Stimulated activated CD4-positive, alpha-beta T cell treated with anti-CD3 and anti-CD28 coated beads, Interleukin-1b, Interleukin-23, amount 100 ng/mL, for 4 hours (primary cell): ENCODE measurements at places on chromosomes 7 and 10.

GRCh38 chr7:64101943-64102655, 56.9 kb downstream of the ZNF727 start:
- no peak for DNase-seq

GRCh38 chr7:27156916-27157701, 634 bp upstream of the HOXA7 start:
- DNase-seq, result no peak

DNA sequence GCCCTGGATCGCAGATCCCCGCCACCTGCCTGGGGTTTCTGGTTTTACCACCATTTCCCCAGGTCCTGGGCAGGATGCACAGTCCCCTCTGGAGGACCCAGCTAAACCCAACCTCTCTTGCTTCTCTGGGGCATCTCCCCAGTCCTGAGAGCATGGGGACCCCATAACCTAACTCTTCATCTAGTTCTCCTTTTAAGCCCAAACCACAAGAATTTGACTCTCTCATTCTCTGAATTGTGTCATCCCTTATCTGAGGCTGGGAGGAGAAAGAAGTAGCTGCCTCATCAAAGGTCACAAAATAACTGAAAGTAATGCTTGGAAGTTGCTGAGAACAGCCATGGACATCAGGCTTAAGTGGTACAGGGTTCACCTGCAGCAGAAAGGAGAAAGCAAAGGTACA, 159.9 kb downstream of the FGFR2 start:
- DNase-seq, result no peak

DNA sequence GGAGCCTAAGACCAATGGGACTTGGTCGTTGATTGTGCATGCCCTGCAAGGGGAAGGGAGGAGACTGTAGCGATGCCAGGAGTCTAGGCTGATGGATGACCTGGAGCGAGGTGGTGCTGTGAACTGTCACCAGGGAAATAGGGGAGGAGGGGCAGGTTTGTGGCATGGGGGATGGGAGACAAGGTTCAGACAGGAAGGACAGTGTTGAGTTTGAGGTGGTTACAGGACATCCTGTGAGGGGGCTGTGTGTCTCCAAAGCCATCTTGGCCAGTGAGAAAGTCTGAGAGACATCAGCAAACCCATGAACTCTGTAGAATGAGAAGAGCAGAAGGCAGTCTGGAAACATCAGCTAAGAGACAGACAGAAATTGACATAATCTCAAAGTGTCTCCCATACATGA, 38.5 kb upstream of the KDM7A start:
- DNase-seq, result no peak

DNA sequence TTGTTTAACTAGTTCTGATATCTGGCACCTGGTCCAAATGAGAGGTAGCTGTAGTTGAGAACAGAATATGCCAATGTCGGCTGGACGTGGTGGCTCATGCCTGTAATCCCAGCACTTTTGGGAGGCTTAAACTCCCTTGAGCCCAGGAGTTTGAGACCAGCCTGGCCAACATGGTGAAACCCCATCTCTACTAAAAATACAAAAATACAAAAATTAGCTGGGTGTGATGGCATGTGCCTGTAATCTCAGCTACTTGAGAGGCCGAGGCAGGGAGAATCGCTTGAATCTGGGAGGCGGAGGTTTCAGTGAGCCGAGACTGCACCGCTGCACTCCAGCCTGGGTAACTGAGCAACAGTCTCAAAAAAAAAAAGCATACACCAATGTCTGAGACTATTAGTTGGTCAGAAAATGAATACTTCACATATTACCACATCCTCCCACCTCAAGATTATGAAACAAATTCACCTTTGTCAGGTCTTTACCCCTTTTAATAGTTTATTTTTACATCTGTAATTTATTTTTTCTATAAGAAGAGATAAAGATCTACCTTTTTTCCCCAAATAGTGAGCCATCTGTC, 38.8 kb downstream of the EPC1 start:
- no peak for DNase-seq

GRCh38 chr10:25169740-25170139, 5.1 kb upstream of the GPR158 start:
- DNase-seq, result no peak

DNA sequence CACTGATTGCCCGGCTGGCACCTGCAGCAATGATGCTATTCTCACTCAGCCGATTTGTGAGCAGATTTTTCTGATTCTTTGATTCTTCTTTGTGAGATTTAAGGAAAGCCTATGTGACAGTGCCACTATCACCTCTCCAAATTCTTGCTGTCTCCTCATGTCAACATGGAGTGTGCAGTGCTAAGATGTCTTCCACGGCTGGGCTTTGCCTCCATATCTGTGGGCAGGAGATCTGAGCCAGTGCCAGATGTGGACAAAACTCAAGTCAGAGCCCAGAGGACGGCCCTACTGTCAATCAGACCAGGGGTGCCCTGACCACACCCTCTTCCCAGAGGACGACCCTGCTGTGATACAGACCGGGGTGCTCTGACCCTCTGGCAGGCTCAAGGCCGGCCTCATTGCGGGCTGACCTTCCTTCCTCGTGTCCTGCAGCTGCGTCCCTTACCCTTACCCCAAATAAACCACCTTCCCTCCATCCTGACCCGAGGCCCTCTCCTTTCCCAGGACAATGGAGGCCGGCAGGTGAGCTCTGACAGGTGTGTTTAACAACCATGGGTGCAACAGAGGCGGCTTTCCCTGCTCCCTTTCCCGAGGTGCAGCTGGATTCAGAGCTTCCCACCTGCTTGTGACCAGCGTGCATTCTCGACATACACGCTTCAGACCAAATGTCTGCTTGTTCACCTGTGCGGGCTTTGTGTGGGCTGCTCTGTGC, 221.4 kb downstream of the ADARB2 start:
- no peak for DNase-seq

DNA sequence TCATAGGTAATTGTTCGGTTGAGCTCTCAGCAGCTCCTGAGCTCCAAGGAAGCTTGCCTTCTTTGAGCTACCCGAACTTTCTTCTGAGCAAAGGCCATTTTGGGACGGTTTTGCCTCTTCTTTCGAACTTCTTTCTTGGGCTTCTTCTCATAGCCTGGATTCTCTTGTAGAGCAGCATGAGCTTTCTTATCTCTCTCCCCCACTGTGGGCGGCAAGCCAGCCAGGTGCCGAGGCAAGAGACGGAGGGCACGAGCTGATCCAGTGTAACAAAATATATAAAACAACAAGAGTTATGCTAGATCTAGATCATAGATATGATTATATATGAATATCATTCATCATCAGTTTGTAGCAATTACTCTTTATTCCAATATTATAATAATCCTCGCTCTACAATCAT, 16.5 kb upstream of the KNDC1 start:
- DNase-seq, result no peak

DNA sequence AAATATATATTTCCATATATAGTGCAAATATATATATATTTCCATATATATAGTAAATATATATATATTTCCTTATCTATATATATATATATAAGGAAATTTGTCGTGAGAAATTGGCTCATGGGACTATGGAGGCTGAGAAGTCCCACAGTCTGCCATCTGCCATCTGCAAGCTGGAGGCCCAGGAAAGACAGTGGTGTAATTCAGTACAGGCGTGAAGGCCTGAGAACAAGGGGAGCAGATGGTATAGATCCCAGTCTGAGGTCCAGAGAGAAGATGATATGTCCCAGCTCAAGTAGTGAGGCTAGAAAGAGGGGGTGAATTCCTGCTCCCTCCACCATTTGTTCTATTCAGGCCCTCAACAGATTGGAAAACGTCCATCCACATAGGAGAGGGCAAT, 78.9 kb downstream of the MTPN start:
- no peak for DNase-seq

GRCh38 chr10:97434055-97434454, 8.1 kb downstream of the PGAM1 start:
- DNase-seq, result no peak

GRCh38 chr10:104842704-104843103, 201.6 kb downstream of the SORCS3 start:
- DNase-seq, result no peak

GRCh38 chr7:101555269-101555920, 73.7 kb downstream of the MYL10 start:
- DNase-seq, result no peak

GRCh38 chr10:102398172-102399020, 2.9 kb downstream of the NFKB2 start:
- no peak for DNase-seq

- no peak for DNase-seq
Measured at GRCh38 chr7:96534221-96534620, 175.4 kb downstream of the SEM1 start.

GRCh38 chr7:117830422-117830954, 42.8 kb downstream of the CTTNBP2 start:
- no peak for DNase-seq
